ENCODE measurements at places on chromosomes 5 and 9.

- DNase-seq: no peak
- H3K4me3 ChIP-seq: no peak overlapping the region
- H3K27me3 ChIP-seq: no peaks in the 10 kb centered on the region
- H3K36me3 ChIP-seq: peaks cover 21% of the 10 kb centered on the region
- H3K4me1 ChIP-seq: peaks cover 100% of the 10 kb centered on the region
- H3K27ac ChIP-seq: peak overlapping the region; percentile 50
Observed at GRCh38 chr9:89444925-89445765, 52.8 kb downstream of the SEMA4D start.

DNA sequence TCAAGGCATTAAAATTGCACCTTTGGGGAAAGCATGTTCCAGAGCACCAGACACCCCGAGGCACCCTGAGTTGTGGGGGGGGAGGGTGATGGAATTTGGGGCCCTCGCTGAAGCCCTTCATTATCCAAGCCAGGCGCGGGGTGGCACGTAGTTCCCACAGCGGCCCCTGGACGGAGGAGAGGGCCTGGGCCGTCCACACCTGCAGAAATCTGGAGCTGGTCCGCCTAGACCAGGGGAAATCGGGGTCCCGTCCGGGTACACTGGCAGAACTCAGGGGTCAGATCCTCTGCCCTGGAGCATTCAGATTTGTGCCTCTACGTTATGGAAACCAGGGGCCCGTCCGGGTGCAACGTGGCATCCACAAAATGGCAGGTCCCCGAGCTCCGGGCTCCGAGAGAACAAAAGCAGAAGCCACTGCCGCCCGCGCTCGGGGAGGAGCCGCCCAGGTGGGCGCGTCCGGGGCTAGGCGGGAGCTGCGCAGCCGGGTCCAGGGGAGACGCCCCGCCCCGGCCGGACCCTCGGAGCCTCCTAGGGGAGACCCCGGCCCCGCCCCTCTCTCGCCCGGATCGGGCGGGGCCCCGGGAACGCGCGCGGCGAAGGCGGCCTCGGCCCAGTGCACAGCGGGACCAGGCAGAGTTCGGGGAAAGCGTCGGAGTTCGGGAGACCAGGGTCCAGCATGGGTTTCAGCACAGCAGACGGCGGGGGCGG lies at the start of gene PLEKHG4B:
PLEKHG4B (plus strand) TSS at position 613 of the 708 bp plus-strand sequence; CDS start at position 677, 64 bp downstream.
- H3K36me3 ChIP-seq: no peaks in the 10 kb centered on the region
- DNase-seq: no peak
- no peak within 1 kb of the TSS for H3K27ac ChIP-seq
- peaks cover 16% of the 10 kb centered on the region for H3K27me3 ChIP-seq

GRCh38 chr9:37119360-37119759 lies 1.0 kb upstream of the ZCCHC7 start:
- H3K27me3 ChIP-seq: no peaks in the 10 kb centered on the region
- no peaks in the 10 kb centered on the region for H3K36me3 ChIP-seq
- H3K4me3 ChIP-seq: no peak overlapping the region
- DNase-seq: no peak
- peak overlapping the region; percentile 96 for H3K27ac ChIP-seq
- peaks cover 31% of the 10 kb centered on the region for H3K4me1 ChIP-seq

DNA sequence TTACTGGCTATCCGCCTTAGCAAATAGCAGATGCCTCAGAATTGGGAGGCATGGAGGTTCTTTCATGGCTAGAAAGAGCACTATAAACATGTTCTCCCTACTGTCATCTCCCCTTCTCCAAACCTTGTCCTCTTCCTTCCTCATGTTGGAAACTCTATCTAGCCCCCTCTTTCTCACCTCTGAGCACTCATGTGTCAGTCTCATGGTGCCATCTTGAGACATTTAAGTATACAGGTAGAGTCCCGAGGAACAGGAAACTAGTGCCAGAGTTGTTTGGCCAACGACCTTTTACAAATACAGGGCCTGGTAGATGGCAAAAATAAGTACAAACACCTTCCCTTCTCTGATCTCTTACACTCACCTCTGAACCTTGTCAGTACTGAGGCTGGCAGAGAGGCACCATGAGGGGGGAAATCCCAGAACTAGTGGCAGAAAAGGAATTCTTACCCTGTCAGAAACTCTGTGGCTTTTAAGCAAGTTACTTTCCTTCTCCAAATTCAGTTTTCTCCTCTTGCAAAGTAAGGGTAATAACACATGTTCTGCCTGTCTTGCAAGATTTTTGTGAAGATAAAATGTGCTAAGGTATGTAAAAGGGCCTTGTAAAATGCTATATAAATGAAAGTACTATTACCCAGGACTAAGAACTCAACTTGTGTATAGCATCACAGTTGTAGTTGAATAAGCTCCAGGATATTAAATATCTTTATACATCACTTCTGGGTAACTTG lies 94.1 kb upstream of the SNX2 start:
- no peak for DNase-seq
- H3K4me3 ChIP-seq: no peak overlapping the region
- H3K27me3 ChIP-seq: no peaks in the 10 kb centered on the region
- H3K27ac ChIP-seq: no peak overlapping the region

GRCh38 chr9:105711867-105712266 lies 17.5 kb downstream of the TMEM38B start:
- no peaks in the 10 kb centered on the region for H3K4me1 ChIP-seq
- H3K36me3 ChIP-seq: no peaks in the 10 kb centered on the region
- no peaks in the 10 kb centered on the region for H3K27me3 ChIP-seq
- H3K4me3 ChIP-seq: no peak overlapping the region

- no peaks in the 10 kb centered on the region for H3K4me1 ChIP-seq
- H3K36me3 ChIP-seq: no peaks in the 10 kb centered on the region
- no peaks in the 10 kb centered on the region for H3K27me3 ChIP-seq
- no peak for DNase-seq
Observed at GRCh38 chr9:132547976-132548730, 34.3 kb upstream of the BARHL1 start.

DNA sequence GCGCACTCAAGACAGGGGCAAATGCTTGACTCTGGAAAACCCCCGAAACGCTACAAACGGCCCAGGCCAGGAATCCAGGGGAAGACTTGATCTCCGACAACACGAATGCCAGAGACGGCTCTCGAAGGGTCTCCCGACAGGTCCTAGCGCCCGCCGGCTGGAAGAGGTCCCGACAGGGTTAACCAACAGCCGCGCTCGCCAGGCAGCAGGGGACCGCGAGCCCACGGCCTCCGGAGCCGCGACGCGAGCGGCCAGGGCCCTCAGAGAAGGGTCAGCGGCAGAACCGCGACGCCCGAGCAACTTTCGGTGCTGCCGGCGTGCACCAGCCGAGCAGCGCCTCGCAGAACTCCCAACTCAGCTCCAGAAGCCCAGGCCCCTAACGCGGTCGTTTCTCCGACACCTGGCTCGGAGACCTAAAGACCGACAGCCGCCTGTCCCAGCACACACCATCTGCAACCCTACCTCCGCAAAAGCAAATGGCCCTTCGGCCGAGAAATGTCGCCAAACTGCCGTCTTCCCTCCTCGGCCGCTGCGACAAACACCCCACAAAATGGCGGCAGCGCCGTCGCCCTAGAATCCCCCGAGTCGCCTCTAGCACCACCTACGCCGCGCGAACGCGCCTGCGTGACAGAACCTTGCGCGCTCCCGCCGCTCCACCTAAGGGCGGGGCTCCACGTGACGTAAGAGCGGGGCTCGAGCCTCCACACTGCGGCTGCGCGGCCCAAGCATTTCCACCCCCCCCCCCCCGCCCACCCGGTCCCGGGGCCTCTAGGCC lies at the start of gene CLK4:
CLK4 (minus strand) TSS at position 567 of the 775 bp plus-strand sequence. CDS start 3,634 bp downstream, outside the sequence.
- H3K36me3 ChIP-seq: peaks cover 15% of the 10 kb centered on the region
- H3K27me3 ChIP-seq: no peaks in the 10 kb centered on the region
- peaks cover 42% of the 10 kb centered on the region for H3K4me1 ChIP-seq
- peak within 1 kb of the TSS; percentile 98 for H3K27ac ChIP-seq

DNA sequence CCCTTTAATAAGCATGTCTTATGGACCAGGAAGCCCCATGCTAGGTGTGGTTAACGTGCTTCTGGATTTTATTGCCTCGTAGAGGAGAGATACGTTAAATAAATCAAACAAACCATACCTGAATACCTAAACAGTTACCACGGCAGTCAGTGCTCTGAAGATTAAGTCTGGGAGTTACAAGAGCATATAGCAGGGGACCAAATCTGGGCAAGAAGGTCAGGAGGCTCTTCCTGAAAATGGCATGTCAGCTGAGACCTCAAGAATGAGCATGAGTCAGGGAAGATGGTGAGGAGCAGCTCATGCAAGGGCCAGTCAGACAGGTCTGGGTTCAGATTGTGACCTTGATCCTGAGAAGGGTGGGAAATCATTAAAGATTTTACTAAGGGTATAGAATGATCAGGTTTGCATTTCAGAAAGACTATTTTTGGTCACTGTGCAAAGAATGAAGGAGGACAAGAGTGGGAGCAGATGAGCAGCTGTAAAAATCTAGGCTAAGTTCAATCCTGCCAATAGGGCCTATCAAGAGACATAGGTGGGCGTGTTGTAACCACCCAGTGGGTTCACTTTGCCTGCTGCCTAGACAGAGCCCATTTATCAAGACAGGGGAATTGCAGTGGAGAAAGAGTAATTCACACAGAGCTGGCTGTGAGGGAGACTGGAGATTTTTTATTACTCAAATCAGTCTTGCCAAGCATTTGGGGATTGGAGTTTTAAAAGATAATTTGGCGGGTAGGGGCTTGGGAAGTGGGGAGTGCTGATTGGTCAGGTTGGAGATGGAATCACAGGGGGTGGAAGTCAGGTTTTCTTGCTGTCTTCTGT lies 4.8 kb upstream of the ZNF366 start:
- no peak overlapping the region for H3K4me3 ChIP-seq
- H3K4me1 ChIP-seq: no peaks in the 10 kb centered on the region
- no peak overlapping the region for H3K27ac ChIP-seq
- no peaks in the 10 kb centered on the region for H3K36me3 ChIP-seq
- no peak for DNase-seq
- H3K27me3 ChIP-seq: no peaks in the 10 kb centered on the region

DNA sequence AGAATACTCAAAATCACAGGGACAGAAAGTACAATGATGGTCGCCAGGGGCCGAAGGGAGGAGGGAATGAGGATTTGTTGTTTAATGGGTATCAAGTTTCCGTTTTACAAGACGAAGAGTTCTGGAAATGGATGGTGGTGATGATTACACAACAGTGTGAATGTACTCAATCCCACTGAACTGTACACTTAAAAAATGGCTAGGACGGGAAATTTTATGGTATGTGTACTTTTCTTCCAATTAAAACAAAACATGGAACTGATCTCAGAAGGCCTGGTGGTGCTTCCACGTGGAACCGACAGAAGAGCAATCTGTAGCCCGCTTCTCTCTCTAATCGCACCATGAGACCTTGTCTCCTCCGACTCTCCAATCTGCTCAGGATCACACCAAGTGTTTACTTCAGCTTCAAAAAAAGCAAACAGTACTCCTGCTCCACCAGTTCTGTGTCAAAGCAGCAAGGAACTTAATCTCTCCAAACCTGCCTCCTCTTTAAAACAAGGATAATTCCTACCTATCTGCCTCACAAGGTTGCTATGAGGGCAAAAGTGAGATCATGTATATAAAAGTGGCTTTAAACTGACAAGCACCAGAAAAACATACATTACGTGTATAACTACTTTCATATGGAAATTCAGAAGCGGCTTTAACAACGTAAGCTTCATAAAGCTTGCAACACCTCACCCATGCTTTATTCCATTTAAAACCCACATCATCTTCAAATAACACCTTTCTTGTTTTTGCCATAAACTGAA lies 2.1 kb downstream of the ECPAS start:
- no peaks in the 10 kb centered on the region for H3K36me3 ChIP-seq
- H3K27ac ChIP-seq: peak overlapping the region; percentile 83
- H3K27me3 ChIP-seq: no peaks in the 10 kb centered on the region
- peak overlapping the region; percentile 89 for H3K4me3 ChIP-seq
- no peak for DNase-seq
- peaks cover 11% of the 10 kb centered on the region for H3K4me1 ChIP-seq

- H3K4me3 ChIP-seq: no peak overlapping the region
- H3K36me3 ChIP-seq: no peaks in the 10 kb centered on the region
- H3K4me1 ChIP-seq: no peaks in the 10 kb centered on the region
- H3K27ac ChIP-seq: no peak overlapping the region
- no peaks in the 10 kb centered on the region for H3K27me3 ChIP-seq
- DNase-seq: no peak
Observed at GRCh38 chr5:30765227-30765626, 428.3 kb upstream of the CDH6 start.

DNA sequence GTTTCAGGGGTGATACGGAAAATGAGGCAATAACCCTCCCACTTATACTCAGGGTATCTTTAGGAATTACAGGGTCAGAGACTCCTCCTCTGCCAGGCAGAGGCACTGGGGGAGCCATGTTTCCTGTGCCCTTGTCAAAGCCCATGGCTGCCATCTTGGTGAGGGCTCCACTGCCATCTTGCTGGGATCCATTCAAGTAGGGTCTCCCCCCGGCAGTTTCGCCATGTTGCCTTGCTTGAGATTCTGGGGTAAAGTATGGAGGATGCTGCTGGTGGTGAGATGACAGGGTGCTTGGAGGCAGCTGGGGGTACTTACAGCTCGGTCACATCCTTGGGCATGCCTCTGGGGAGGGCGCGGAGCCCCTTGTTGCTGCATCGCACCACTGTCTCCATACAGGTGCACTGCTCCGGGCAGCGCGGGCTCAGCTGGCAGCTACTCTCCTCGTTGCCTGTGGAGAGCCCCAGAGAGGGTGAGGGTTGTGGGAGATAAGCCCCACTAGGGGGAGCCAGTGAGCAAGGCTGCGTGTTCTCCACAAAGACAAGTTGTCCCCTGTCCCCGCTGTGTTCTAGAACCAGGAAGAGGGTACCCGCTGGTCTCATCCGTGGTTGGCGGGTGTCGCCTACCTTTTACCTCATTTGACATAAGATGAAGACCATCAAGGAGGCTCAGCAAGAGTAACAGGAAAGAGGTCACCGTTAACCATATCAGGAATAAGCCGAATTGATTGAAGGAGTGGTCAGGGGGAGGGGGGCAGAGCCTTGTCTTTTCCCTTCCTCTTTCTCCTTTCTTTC lies 169.0 kb upstream of the PANK3 start:
- H3K27ac ChIP-seq: no peak overlapping the region
- DNase-seq: no peak
- no peak overlapping the region for H3K4me3 ChIP-seq
- no peaks in the 10 kb centered on the region for H3K36me3 ChIP-seq
- H3K27me3 ChIP-seq: no peaks in the 10 kb centered on the region

DNA sequence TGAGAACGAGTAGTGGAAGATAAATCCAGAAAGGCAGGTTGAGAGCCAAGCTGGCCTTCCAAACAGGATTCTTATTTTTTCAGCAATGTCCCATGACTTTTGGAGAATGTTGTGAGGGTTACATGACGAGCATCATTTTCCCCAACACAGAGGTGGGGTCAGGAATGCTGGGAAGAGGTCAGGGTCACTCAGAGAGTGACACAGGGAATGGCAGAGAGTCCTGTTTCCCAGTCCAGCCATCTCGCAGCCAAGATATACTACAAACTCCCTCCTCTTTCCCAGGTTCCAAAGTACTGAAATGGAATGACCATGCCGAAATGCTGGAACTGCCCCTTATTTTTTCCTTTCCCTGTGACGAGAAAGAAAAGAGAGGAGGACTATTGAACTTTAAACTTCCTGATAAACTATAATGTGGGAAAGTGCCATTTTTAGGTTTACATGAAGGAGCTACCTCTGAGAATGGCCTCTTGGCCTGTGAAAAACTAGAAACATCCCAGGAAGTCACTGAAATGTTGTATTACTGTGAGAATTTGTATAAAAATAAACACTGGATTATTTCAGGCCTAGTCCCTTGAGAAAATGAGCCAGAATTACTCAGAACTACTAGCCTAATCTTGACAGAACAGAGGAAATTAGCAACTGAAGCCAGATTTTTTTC lies 420.4 kb downstream of the CETN3 start:
- H3K27me3 ChIP-seq: no peaks in the 10 kb centered on the region
- H3K4me1 ChIP-seq: no peaks in the 10 kb centered on the region
- no peaks in the 10 kb centered on the region for H3K36me3 ChIP-seq
- H3K4me3 ChIP-seq: no peak overlapping the region
